ENCODE measurements at places on chromosomes 7 and 10. TPM values are rescaled to one million over a fixed set of nuclear protein-coding genes. Genes with fewer than 3 reads are reported as not detected.

- H3K4me1 ChIP-seq: peaks cover 9% of the 10 kb centered on the region
- peak overlapping the region; percentile 86 for H3K27ac ChIP-seq
- no peaks in the 10 kb centered on the region for H3K36me3 ChIP-seq
- no peak overlapping the region for H3K4me3 ChIP-seq
Measured at GRCh38 chr7:37729181-37729580, 45.6 kb downstream of the GPR141 start.

DNA sequence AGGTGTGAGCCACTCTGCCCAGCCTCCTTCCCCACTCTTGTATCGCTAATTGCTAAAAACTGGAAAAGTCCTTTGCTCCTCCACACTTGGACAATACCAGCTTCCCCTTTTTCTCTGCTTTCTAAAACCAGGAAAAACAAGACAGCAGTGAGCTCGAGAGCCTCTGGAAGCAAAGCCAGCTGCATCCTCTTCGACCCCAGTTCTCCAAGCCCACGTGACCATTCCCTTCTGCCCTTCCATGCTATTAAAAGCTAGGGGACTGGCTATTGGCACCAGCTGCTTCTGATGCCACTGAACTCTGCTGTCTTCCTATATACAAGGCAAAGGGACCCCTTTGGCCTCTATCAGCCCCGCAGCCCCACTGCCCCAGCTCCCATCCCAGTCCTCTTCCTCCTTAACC, 92.2 kb downstream of the SPDYE5 start:
- no peak for DNase-seq
- H3K36me3 ChIP-seq: no peaks in the 10 kb centered on the region
- no peak overlapping the region for H3K27ac ChIP-seq
- no peak overlapping the region for H3K4me3 ChIP-seq

- no peak for DNase-seq
- H3K4me3 ChIP-seq: no peak overlapping the region
- H3K27ac ChIP-seq: no peak overlapping the region
- H3K36me3 ChIP-seq: no peaks in the 10 kb centered on the region
- peaks cover 9% of the 10 kb centered on the region for H3K4me1 ChIP-seq
Measured at GRCh38 chr7:30799976-30800661, 28.9 kb downstream of the MINDY4 start.

GRCh38 chr7:45469103-45469502, 105.1 kb upstream of the ADCY1 start:
- no peaks in the 10 kb centered on the region for H3K27me3 ChIP-seq
- H3K4me1 ChIP-seq: no peaks in the 10 kb centered on the region
- H3K36me3 ChIP-seq: no peaks in the 10 kb centered on the region
- H3K27ac ChIP-seq: no peak overlapping the region

- H3K4me1 ChIP-seq: peaks cover 1% of the 10 kb centered on the region
- peak overlapping the region; percentile 70 for H3K27ac ChIP-seq
- no peaks in the 10 kb centered on the region for H3K36me3 ChIP-seq
- no peaks in the 10 kb centered on the region for H3K27me3 ChIP-seq
Measured at GRCh38 chr10:32139223-32140073, 83.2 kb upstream of the KIF5B start.

DNA sequence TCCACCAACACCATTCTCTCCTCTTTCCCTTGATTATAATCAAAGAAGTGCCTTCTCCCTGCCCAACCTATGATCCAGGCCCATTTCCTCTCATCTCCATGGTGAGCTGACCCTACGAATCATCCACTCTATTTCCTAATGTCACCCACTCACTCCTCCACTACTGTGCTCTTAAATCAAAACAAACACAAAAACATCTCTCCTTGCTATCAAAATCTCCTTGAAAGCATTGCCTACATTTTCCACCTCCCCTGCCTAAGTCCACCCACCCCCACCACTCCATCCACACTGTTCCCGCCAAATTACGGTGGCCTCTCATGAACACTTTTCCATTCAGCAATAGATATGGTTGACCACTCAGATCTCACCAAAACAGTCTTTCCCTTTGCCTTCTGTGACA, 5.3 kb downstream of the DYDC1 start:
- no peaks in the 10 kb centered on the region for H3K4me1 ChIP-seq
- no peak overlapping the region for H3K27ac ChIP-seq
- H3K27me3 ChIP-seq: no peaks in the 10 kb centered on the region
- DNase-seq: no peak
- H3K4me3 ChIP-seq: no peak overlapping the region

DNA sequence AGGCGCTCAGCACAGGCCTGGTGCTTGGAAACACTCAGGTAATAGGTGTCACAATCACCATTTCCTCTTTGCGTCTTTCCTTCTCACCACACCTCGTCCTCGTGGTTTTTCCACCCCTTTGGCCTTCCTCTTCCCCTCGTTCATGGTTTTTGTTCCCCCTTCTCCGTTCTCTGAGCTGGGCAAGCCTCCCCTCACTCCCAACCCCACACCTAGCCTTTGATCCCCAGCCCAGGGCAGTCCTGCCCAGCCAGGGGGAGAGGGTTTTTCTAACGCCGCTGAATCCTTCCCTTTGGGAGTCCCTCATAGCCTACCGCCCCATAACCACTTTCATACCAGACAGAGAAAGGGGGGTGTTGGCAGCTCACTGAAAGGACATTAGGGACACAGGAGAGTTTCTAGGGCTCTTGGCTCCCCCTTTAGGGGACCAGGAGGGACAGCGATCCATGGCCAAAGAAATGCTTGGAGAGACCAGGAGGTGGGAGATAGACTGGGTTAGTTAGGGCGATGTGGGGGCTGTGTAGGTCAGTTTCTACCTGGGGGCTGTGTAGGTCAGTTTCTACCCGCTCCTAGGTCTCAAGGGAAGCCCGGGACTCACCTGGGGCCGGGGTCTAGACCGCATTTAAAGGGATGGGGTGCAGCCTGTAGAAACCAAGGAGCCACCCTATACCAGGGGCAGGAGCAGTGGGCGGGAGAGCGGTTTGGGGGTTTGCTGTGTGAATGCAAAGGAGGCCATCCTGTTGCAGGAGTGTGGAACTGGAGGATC, 1.4 kb downstream of the EPHB4 start:
- H3K27ac ChIP-seq: no peak overlapping the region
- no peak overlapping the region for H3K4me3 ChIP-seq
- no peaks in the 10 kb centered on the region for H3K4me1 ChIP-seq
- no peaks in the 10 kb centered on the region for H3K36me3 ChIP-seq

Gene LIPN
- 0.58 TPM for total RNA-seq

All from aorta (tissue), 5 donors.